Aorta (tissue), 5 donors: ENCODE measurements at places on chromosomes 5 and 9. TPM values are rescaled to one million over a fixed set of nuclear protein-coding genes. Genes with fewer than 3 reads are reported as not detected.

- H3K4me3 ChIP-seq = no peak overlapping the region
- DNase-seq = no peak
- peaks cover 5% of the 10 kb centered on the region for H3K4me1 ChIP-seq
- no peak overlapping the region for H3K27ac ChIP-seq
Observed at GRCh38 chr9:109477258-109478050, 20.7 kb downstream of the PTPN3 start.

DNA sequence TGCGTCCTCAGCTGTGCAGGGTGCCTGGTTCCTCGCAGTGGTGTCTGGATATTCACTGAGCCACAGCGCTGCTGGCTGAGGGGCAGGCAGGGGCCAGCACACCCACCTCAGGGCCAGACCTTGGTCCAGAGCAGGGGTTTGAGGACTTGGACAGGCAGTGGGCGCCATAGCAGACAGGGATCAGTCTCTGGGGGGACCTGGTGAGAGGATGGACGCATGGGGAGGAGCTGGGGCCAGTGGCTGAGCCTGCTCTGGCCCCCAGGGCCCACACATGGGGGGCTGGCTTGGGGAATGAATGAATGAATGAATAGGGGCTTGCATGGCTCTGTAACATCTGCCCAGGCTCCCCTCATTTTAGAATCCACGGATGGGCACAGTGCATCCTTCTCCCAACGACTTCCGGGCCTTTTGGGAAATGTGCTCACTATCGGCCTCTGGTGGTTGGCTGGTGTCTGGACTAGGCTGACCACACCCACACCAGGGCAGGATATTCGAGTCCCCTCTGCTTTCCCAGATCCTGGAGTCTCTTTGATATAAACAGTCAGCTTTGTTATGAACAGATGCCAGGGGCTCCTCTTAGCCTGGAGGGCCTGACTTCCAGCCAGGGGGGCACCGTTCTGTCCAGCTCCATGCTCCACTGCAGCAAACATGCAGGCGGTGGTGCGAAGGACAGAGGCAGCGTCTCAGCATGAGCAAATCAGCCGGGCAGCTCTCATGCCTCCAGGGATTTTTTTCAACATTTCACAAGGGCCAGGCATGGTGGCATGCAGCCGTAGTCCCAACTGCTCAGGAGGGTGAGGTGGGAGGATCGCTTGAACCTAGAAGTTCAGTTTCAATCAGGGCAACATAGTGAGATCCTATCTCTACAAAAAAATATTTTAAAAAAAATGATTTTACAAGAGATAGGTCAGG is 62.6 kb downstream of the NEK6 start:
- no peaks in the 10 kb centered on the region for H3K36me3 ChIP-seq
- no peaks in the 10 kb centered on the region for H3K4me1 ChIP-seq
- no peak overlapping the region for H3K27ac ChIP-seq
- peak; percentile 85 for DNase-seq
- no peak overlapping the region for H3K4me3 ChIP-seq

GRCh38 chr9:4826417-4827166 is 33.8 kb downstream of the RCL1 start:
- no peak for DNase-seq
- H3K4me1 ChIP-seq = peaks cover 7% of the 10 kb centered on the region
- H3K36me3 ChIP-seq = peaks cover 2% of the 10 kb centered on the region
- no peaks in the 10 kb centered on the region for H3K27me3 ChIP-seq
- no peak overlapping the region for H3K27ac ChIP-seq

DNA sequence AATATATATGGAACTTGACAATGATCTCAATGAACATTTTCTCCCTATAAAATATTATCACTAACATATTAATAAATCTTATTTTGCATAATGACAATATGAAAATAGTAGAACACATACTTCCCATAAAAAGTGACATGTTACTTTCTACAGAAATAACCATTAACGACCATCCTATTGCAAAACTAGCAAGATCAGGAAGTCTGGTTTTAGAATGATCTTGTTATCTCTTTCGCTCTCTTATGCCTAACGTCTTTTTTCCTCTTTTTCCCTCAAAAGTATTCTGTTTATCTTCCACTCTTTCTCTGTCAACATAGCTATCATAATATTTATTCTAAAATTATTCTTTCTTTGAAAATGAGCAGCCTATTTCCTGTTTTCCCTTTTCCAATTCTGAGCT is 21.6 kb upstream of the C5orf46 start:
- H3K4me1 ChIP-seq = peaks cover 4% of the 10 kb centered on the region
- DNase-seq = no peak
- H3K27me3 ChIP-seq = no peaks in the 10 kb centered on the region
- H3K36me3 ChIP-seq = no peaks in the 10 kb centered on the region
- H3K27ac ChIP-seq = no peak overlapping the region

DNA sequence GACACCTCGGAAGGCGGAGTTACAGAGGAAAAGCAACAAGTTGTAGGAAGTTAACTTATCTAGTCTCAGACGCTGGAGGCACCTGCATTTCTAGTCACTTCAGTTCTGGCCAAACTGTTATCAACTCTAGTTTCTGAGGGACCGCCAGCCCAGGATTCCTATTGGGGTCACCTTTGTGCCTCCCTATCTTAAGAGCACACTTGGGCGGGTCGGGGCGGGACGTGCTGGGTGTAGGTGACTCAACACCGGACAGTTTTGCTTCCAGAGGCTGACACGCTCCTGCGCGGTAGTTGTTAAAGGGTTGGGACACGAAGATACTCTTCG is 679 bp upstream of the KDM4C start:
- no peaks in the 10 kb centered on the region for H3K36me3 ChIP-seq
- H3K27ac ChIP-seq = peak overlapping the region; percentile 91

IRX1 gene
- 4.3 TPM for total RNA-seq

ZNF879 gene
- total RNA-seq = 6.1 TPM
